ENCODE measurements at places on chromosomes 13 and 19. TPM values are rescaled to one million over a fixed set of nuclear protein-coding genes. Genes with fewer than 3 reads are reported as not detected.

The NUP58 gene
- total RNA-seq = 77.6 TPM

The ZNF30 gene
- total RNA-seq = 4.8 TPM

GRCh38 chr13:100510208-100510957 lies 78.2 kb downstream of the GGACT start:
- H3K27ac ChIP-seq = no peak overlapping the region
- H3K36me3 ChIP-seq = no peaks in the 10 kb centered on the region
- no peak overlapping the region for H3K4me3 ChIP-seq
- H3K27me3 ChIP-seq = no peaks in the 10 kb centered on the region
- DNase-seq = no peak

GRCh38 chr13:27679396-27679795 lies 57.7 kb downstream of the POLR1D start:
- no peaks in the 10 kb centered on the region for H3K27me3 ChIP-seq
- H3K4me1 ChIP-seq = no peaks in the 10 kb centered on the region
- no peaks in the 10 kb centered on the region for H3K36me3 ChIP-seq
- H3K4me3 ChIP-seq = no peak overlapping the region

Data from upper lobe of right lung (tissue), 1 donor.